Tongue (tissue), 3 donors: ENCODE measurements at places on chromosomes 2 and 18.
A peak's percentile ranks its signal among the peaks of the same experiment; 100 is the strongest.

DNA sequence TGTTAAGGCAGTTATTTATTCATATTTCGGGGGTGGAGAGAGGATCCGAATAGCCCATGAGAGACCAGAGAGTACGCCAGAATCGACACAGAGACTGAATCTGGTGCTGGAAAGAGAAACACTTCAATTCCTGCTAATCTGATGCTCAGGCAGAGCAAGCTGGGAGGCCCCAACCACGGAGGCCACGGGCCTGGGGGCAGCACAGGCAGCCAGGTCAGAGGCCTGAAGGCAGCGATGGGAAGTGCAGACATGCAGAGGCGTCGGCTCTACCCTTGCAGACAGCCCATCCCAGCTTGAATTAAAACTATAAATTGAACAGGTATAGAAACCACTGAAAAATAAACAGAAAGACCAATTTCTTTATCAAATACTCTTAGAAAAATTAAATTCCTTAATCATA lies 50.6 kb downstream of the PXDN start:
- no peak for DNase-seq

DNA sequence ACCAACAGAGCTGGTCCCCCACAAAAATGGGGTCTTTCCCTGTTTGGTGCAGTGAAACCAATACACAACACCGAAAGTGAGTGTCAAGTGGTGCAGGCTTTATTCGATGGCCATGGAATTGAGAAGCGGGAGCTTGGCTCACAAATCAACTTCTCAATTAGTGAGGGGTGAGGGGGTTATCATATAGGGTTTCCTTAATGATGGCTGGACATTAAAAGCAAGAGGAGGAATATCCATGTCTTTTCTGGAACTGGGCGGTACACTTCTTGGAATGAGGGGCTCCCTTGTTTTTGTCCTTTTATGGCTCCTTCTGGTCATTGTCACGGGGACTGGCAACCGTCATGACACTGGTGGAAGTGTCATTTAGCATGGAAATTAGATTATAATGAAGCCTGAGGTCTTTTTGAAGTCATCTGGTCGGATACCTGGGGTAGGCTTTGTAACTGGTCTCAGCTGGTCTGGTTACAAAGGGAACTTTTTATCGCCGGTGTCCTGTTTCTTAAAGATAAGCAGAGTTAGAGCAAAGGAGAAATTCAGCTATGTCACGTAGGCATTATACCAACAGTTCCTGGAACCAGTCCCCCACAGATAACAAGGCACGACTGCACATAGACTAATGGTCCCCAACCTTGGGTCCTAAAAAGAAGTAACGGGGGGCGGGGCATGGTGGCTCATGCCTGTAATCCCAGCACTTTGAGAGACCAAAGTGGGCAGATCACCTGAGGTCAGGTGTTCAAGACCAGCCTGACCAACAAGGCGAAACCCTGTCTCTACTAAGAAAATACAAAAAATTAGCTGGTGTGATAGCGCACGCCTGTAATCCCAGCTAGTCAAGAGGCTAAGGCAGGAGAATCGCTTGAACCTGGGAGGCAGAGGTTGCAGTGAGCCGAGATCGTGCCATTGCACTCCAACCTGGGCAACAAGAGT lies 93.5 kb upstream of the NDUFV2 start:
- no peak for DNase-seq

GRCh38 chr18:5538544-5538943 lies 5.3 kb downstream of the EPB41L3 start:
- no peak for DNase-seq

DNA sequence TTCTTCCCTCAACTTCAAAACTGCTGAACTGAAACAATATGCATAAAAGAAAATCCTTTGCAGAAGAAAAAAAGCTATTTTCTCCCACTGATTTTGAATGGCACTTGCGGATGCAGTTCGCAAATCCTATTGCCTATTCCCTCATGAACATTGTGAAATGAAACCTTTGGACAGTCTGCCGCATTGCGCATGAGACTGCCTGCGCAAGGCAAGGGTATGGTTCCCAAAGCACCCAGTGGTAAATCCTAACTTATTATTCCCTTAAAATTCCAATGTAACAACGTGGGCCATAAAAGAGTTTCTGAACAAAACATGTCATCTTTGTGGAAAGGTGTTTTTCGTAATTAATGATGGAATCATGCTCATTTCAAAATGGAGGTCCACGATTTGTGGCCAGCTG lies 8.4 kb downstream of the HOXD8 start:
- DNase-seq = no peak

DNA sequence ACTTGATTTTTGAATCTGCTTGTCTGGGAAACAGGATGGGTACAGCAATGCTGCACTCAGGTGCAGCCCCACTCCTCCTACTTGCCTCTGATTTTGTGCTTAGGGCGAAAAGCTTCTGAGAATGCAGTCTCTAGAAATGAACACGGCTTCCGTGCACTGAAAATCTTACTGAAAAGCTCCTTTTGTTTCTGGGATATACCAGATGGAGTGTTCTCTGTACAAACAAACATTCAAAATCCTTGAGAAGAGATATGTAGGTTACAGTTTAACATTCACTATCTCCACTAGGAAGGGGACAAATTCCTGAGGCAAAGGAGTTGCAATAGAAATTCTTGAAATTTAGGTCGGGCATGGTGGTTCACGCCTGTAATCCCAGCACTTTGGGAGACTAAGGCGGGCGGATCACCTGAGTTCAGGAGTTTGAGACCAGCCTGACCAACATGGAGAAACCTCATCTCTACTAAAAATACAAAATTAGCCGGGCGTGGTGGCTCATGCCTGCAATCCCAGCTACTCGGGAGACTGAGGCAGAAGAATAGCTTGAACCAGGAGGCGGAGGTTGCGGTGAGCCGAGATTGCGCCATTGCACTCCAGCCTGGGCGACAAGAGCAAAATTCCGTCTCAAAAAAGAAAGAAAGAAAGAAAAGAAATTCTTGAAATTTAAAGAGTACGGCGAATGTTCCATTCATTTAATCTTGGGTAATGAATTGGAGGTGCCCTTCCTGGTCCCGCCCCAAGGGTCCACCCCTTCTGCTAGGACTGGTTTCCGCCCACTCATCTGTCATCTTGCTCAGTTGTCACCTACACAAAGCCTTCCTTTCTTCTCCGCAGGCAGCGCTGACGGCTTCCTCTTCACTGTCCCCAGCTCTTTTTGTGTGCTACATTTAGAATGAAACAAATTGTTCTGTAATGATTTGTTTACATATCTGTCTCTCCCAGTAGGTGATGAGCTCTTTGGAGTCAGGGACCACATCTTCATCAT lies 92.4 kb downstream of the SOCS6 start:
- DNase-seq = peak; percentile 25

DNA sequence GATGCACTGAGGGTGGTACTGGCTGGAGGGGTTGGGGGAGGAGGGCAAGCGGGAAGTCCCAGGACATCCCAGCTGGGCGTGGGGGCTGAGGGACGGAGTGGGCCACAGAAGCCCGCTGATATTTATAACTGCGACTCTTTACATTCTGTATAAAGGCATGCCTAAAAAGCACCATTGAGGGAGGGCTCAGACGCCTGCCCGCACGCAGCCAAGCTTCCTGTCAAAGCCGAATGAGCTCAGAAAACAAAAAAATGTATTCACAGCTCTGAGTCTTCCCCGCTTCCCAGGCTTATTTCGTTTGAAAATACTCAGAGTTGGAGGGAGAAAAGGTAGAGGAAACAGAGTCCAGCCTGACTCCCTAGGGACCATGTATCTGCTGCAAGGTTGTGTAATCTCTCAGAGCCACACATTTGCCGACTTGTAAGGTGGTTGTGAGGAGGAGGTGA lies 170.1 kb upstream of the HAAO start:
- DNase-seq = peak; percentile 75

DNA sequence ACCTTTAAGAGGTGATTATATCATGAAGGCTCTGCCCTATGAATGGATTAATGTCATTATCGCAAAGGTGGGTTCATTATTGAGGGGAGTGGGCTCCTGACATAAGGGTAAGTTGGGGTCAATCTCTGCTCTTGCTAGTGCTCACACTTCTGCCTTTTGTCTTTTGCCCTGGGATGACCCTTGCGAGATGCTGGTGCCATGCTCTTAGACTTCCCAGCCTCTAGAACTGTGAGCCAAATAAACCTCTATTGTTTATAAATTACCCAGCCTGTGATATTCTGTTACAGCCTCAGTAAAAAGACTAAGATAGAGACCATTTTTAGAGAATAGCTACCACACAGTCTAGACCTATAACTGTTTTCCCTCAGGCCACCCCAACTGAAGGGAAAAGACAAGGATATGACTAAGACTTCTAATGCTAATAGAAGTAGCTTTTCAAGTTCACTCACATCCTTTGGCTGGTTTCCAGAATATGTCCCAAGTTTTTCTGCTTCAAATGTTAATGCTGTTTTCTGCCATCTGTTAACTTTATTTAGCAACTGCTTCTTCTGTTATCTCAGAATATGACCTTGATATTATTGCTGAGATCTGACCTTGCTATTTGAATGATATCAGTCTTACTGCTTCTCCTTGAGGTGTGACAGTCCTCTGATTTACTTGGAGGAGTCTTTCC lies 65.1 kb upstream of the STAM2 start:
- no peak for DNase-seq

DNA sequence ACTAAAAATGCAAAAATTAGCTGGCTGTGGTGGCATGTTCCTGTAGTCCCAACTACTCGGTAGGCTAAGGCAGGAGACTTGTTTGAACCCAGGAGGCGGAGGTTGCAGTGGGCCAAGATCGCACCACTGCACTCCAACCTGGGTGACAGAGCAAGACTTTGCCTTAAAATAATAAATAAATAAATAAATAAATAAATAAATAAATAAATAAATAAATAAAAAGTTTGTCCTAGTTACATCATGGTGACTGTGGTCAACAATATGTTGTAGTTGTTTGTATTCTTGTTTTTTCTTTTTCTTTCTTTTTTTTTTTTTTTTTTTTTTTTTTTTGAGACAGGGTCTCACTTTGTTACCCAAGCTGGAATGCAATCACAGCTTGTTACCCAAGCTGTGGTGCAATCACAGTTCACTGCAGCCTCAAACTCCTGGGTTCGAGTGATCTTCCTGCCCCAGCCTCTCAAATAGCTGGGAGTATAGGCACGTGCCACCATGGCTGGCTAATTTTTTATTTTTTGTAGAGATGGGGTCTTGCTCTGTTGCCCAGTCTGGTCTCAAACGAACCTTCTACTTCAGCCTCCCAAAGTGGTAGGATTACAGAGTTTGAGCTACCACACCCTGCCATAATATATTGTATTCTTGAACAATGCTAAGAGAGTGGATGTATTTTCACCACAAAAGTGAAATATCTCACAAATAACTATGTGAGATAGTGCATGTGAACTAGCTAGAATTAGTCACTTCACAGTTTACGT lies 185.0 kb downstream of the PHLPP1 start:
- no peak for DNase-seq

- DNase-seq = peak; percentile 16
Observed at GRCh38 chr2:61045999-61046398, 19.7 kb upstream of the SANBR start.

DNA sequence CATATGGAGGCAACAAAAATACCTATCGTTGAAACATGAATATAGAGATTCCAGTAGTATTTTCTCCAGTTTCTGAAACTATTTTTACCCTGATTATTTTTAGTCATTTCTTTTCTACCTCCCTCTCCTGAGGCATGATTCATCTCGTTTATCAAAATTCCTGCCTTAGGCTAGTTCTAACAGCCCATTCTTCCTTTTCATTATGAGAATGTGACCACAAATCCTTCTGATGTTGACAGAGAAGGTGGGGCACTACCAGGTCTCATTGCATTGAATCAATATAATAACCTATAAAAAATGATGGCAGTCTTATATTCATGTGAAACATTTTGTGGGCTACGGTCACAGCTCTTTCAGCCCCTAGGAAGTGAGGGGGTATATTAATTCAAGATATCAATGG lies 406.5 kb upstream of the UBE2E3 start:
- no peak for DNase-seq

- peak; percentile 11 for DNase-seq
Observed at GRCh38 chr2:60963190-60963589, 54.3 kb upstream of the PEX13 start.

GRCh38 chr2:23664066-23664788 lies 262.7 kb downstream of the ATAD2B start:
- DNase-seq = no peak

DNA sequence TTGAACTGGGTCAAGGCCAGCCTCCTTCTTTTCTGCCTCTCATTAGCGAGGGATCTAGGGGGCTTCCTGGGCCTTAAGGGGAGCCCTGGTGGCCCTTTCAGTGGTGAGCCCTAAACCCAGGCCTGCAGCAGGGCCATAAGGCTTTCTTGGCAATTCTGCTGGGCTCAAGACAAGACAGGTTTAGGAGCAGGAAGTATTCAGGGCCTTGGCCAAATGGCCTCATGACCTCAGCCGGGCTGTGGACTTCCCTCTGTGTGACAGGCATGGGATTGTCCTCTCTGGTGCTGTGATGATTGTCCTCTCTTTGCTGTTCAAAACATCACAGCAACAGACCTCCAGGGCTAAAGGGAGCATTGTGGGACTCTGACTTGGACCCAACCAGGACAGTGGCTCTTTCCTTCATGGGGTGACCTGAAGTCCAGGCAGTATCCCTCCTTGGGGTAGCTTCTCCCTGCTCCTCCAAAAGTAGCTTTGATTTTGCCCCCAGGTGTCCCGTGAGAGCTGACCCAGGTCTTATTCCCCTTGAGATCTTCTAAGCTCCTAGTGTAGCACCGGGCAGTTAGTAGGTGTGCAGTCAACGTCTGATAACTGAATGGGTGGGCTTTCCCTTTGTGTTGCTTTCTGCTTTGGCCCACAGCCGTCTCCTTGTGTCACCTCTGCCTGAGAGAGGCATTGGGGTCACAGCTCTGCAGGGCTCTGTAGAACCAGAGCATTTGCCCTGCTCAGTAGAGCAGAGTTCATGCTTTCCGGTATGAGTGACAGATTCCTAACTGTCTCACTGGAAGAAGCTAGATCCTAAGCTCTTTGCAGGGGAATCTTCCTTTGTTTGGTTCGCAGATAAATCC lies 14.7 kb downstream of the FOSL2 start:
- no peak for DNase-seq

GRCh38 chr2:239471011-239471792 lies 70.4 kb upstream of the HDAC4 start:
- no peak for DNase-seq
